ENCODE measurements at places on chromosomes 5 and 9. TPM values are rescaled to one million over a fixed set of nuclear protein-coding genes. Genes with fewer than 3 reads are reported as not detected.

DNA sequence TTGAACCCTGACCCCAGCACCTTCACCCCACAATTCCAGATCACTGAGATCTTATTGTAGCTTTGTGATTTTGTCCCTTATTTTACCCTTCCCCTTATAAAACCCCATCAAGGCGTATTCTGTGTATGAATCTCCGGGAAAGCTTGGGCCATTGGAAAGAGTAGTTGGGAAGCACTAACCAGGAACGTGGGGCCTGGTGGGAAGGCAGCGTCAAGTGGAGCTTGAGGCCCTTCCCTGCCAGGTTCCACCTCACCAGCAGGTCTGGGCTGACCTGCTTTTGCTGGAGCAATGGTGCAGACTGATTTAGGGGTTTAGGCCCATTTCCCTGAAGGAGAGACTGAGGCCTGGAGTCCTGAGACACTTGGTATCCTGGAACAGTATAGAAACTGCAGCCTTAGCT lies 9.3 kb downstream of the PHF2 start:
- ATAC-seq, result no peak

GRCh38 chr9:101450931-101451330 lies 15.4 kb upstream of the ALDOB start:
- no peak for ATAC-seq

DNA sequence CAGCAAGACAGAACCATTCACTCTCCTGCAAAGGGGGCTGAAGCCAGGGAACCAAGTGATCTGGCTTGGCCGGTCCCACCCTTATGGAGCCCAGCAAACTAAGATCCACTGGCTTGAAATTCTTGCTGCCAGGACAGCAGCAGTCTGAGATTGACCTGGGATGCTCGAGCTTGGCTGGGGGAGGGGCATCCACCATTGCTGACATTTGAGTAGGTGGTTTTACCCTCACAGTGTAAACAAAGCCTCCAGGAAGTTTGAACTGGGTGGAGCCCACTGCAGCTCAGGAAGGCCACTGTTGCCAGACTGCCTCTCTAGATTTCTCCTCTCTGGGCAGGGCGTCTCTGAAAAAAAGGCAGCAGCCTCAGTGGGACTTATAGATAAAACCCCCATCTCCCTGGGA lies 60.5 kb downstream of the TNFSF8 start:
- no peak for ATAC-seq

DNA sequence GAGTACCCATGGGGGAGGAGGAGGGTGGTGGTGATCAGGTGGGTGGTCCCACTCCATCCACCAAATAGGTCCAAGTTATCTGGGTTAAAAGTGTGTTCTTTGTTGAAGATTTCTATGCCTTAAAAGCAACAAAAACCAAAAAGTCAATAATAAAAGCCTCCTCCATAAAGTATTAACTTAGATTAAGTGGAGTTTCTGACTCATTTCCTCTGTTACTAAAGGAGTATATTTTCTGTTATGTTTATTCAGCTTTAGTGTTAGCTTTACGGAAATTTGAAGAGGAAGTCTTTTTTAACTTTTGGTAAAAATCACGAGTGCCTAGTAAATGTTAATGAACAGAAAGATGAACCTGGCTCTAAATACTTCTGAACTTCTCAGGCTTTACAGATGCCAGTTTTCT lies 17.8 kb downstream of the FBXO38 start:
- peak; percentile 37 for ATAC-seq

GRCh38 chr9:4365055-4365454 lies 65.2 kb upstream of the GLIS3 start:
- no peak for ATAC-seq

- ATAC-seq, result no peak
These were observed 351.4 kb downstream of the SEMA5A start for GRCh38 chr5:9194509-9194908.

GRCh38 chr9:4939118-4939561 lies 45.9 kb upstream of the JAK2 start:
- peak; percentile 52 for ATAC-seq

GRCh38 chr5:170783498-170784247 lies at the start of gene GABRP:
TSS of gene GABRP (plus strand) at chr5:170783725. CDS start at chr5:170788616, 4,891 bp downstream.
- ATAC-seq, result no peak

- peak; percentile 91 for ATAC-seq
These were observed 17.9 kb upstream of the ASS1 start for GRCh38 chr9:130426883-130427282.

DNA sequence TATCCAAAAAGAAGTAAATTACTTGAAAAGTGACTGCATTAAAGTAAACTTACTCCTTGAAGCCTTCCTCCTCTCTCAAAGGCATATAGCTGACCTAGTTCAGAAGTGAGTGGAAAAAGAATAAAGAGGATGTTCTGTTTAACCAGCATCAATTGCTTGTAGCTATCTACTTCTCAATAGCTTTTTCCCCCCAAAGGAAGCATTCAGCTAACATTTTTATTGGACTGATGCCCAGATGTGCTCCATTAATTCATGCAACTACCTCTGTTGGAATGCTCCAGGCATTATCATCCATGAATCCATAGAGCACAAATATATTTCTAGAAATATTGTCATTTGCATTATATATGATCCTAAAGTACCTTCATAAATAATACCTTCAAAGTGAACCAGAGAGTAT lies 132.8 kb downstream of the RASEF start:
- no peak for ATAC-seq

DNA sequence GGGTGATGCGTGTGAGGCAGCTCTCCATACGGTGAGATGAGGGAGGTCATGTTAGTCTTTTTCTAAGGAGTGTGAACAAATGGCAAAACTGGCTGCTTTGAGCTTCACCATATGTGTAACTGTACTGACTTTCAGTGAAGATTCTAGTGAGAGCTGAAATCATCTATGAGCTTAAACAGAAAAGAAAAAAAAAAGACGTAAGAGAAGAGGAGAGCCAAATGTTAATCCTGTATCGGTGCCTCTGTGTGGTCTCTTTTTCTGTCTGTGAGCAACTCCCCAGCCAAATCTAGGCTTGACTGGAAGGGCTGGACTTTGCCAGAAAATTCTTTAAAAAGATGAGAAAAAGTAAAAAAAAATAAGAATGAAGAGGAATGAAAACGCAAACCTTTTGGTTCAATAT lies 209.7 kb upstream of the TUT7 start:
- no peak for ATAC-seq

DNA sequence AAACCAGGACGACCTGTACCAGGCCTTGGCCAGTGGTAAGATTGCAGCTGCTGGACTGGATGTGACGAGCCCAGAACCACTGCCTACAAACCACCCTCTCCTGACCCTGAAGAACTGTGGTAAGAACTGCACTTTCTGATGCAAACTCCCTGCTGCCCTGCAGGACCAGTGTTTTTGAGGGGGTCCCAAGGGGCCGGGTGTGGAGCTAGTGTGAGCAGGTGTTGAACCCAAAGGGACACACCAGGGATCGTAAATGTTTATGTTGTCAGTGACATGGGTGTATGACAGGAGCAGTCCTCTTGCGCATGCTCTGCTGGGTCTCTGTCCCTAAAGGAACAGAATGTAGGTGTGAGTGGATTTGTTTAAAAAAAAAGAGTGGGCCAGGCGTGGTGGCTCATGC lies 9.5 kb downstream of the GRHPR start:
- no peak for ATAC-seq

GRCh38 chr5:163623986-163624385 lies 118.6 kb downstream of the MAT2B start:
- no peak for ATAC-seq

GRCh38 chr5:61811052-61811451 lies 479.0 kb downstream of the ZSWIM6 start:
- ATAC-seq, result no peak

GRCh38 chr5:89120719-89121118 lies 237.7 kb upstream of the MEF2C start:
- ATAC-seq, result peak; percentile 23

- no peak for ATAC-seq
These were observed 663.2 kb upstream of the RGMB start for GRCh38 chr5:98110282-98110691.

DNA sequence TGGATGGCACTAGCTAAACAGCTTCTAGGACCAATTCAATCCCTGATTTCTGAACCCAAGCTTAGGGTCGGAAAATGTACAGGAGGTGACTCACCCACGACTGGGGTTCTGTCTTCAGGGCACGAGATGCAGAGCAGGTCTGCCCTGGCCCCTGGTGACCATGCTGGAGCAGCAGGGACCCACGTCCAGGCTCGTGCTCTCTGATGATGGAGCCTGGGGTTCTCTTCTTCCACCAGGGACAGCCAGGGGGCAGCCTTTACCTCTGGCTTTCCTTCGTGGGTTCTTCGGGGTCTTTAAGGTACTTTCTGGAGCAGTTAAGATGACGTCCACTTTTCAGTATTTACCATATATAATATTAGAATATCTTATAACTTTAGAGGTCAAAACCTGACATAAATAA lies 2.1 kb downstream of the CFAP77 start:
- ATAC-seq, result no peak

- ATAC-seq, result no peak
These were observed 6.4 kb upstream of the ETF1 start for GRCh38 chr5:138549414-138549813.

- peak; percentile 63 for ATAC-seq
These were observed 89.5 kb downstream of the TSSK1B start for GRCh38 chr5:113344973-113345940.

- no peak for ATAC-seq
These were observed 413.3 kb downstream of the CDH9 start for GRCh38 chr5:26625099-26625498.

- ATAC-seq, result no peak
These were observed 58.4 kb downstream of the WHRN start for GRCh38 chr9:114446672-114447450.

GRCh38 chr9:33787839-33788238 lies 7.5 kb upstream of the PRSS3 start:
- ATAC-seq, result no peak

DNA sequence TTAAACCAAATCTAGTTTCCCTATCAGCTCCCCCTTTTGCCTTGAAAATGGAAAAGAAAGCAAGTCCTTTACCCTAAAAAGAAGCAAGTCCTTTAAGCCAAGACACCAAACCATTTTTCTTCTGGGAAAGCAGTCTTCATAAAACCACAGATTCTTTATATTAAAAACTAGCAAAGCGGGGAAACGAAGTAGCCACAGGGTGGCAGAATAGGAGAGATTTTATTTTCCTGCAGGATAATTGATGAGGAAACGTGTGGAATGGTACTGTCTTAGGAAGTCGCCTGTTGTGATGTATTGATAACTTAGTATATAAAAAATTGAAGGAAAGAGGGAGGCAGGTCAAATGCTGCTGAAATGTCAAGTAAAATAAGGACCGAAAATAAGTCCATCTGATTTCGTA lies 41.1 kb downstream of the ZNF883 start:
- ATAC-seq, result no peak

DNA sequence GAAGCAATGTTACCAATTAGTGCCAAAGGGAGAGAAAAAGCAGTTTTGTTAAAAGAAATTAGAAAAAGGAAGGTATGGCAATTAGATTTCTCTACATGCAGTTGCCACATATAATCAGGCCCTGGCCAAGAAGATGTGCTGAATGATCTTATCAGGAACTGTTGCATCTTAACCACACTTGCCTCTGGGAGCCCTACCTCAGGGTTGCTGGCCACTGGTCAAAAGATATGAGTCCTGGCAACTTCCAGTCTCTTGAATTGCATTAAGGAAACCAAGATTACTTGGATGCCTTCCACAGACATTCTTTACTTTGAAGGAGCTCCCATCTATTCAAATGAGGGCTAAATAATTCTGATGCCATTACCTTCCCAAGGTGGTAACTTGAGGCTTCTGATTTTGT lies 60.4 kb downstream of the TNC start:
- no peak for ATAC-seq

DNA sequence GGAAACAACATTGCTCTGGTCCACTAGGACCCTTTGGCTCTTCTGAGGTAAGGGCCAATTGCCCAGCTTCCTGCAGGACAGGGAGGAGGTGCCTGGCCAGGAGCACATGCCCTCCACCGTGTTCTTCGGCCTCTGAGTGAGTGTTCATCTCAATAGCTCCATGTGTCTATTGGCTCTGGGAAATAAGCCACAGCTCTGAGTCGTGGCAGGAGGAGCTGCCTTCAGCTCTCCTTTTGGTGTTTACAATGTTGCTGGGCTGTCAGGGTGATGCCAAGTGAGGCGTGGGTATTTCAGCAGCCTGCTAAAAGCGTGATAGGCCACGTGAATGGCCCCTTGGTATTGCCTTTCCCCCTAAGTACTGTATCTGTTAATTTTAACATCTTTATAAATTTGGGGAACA lies 26.6 kb downstream of the GADD45G start:
- no peak for ATAC-seq

GRCh38 chr9:111794835-111795556 lies at the start of gene SHOC1:
TSS of gene SHOC1 (minus strand) at chr9:111794937. CDS start at chr9:111791418, 3,519 bp downstream.
- ATAC-seq, result peak; percentile 91

DNA sequence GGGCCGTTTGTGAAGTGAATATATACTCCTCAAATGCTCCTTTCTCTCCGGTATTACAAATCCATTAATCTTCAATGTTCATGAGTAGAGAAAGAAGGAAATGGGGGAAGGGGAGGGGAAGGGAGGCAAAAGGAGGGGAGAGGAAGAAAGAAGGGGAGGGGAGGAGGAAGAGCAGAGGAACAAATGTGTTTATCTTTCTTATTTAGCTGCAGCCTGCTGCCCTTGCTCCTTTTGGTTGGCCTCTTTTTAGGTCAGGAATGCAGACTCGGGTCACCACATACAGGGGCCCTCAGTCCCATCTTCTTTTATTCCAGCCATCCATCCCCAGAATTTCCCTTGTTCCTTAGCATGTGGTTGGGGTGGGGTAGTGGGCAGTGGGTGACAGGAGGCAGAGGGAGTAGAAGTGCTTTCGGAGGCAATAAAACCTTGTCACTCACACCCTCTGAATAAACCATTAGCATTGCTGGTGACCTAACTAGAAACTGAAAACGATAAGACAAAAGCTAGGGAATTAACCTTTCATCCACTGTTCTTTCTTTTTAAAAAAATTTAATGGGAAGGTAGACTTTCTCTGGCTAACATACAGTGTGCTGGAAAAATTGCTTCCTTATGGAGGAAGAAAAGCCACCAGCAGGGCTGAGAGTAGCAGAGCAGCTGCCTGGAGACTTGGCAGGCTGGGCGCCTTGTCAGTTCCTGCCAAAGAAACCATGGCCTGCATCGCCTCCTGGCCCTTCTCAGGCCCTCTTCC lies 16.8 kb upstream of the PRLR start:
- ATAC-seq, result peak; percentile 25

GRCh38 chr9:120888626-120889025 lies 11.6 kb upstream of the PHF19 start:
- no peak for ATAC-seq

SEPTIN8 gene
- total RNA-seq, result 46.0 TPM

EPB41L4A gene
- 35.1 TPM for total RNA-seq

PAEP gene
- total RNA-seq, result not detected

LOX gene
- 6.6 TPM for total RNA-seq

STC2 gene
- total RNA-seq, result 8.7 TPM

SAXO1 gene
- not detected for total RNA-seq

PDE4D gene
- total RNA-seq, result 7.3 TPM

CTNND2 gene
- total RNA-seq, result not detected

SH2D3C gene
- total RNA-seq, result 1.9 TPM

PCDHB11 gene
- 0.44 TPM for total RNA-seq

Measured in esophagus mucosa (tissue), 1 donor.